ENCODE measurements at places on chromosomes 6 and 20.

DNA sequence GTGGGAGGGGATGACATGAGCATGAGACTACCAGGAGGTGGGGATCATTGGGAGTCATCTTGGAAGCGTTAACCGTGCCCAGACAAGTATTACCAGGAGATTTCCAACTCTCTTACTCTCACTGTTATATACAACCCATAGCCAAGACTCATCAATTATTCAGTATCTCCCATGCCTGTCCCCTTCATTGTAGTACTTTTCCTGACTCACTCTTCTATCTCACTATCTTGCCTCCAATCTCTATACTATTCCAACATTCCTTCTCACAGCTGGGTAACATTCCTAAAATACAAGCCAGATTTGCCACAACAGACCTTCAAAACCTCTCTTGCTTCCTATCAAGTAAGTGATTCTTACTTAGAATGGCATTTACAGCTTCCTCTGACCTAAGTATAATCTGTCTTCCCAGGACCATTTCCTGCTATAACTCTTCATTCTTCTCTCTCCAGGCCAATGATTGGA is 226.3 kb upstream of the SMLR1 start:
- DNase-seq, result no peak

DNA sequence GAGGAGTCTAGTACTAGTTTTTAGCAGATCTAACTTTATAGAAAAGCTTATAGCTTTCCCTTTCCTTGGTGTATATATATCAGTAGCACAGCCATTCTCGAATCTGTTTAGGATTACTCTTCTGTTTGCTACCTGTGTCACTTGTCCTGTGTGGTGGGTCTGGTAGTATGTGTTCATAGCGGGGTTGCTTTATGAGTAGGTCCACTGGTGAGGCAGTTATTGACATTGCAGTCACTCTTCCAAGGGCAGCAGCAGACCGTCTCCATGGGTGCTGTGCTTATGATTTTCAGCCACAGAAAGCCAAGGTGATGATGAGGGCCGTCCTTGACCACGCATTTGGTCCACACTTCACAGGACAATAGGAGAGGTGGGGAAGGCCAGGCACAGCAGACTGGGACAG is 171.5 kb downstream of the CDKAL1 start:
- DNase-seq, result no peak

DNA sequence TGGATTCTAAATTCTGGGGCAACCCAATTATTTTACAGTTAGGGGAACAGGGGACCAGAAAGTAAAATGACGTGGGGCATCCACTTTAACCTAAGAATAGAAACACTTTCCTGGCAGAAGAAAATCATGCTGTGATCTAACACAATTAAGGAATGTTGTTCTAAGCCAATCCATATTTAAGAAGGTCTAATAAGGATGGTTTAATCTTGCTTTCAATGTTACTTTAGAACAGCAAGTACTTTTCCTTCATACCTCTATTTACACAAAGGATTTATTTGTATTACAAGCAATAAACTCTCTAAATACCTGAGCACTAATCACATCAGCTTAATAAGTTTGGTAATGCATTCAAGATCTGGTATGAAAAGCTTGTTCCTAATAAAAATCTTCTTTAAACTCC is 32.4 kb downstream of the SLC2A12 start:
- no peak for DNase-seq

DNA sequence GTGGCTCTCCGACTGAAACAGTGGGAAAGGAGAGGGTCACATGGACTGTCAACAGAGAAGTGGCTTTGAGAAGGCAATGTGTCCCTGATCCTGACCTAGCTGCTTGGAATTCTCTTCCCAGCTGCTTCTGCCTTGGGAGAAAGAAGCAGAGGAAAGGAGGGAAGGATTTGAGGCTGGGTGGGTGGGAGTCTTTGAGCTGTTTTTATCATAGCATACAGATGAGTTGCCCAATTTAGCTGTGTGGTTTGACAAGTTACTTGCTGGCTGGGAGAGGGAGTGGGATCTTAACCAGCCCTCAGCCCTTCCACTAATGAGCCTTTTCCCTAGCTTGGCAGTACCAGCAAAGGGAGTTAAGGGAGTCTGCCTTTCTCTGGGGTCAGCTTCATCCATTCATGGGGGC is 51.1 kb upstream of the MYL9 start:
- no peak for DNase-seq

DNA sequence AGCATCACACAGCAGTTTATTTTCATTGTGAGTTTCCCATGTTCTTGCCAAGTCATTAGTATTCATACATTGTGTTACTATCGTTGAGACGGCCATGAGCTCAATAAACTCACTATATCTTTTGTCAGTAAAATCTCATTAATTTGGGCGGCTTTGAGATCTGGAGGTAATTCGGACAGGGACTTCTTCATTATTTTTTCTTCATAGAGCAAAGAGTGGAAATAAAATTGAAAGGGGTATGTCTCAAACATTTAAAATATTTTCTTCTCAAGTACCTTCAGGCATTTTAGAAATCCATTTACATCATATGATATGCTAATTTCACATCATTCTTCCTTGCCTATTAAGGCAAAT is 14.6 kb downstream of the NOX3 start:
- no peak for DNase-seq

DNA sequence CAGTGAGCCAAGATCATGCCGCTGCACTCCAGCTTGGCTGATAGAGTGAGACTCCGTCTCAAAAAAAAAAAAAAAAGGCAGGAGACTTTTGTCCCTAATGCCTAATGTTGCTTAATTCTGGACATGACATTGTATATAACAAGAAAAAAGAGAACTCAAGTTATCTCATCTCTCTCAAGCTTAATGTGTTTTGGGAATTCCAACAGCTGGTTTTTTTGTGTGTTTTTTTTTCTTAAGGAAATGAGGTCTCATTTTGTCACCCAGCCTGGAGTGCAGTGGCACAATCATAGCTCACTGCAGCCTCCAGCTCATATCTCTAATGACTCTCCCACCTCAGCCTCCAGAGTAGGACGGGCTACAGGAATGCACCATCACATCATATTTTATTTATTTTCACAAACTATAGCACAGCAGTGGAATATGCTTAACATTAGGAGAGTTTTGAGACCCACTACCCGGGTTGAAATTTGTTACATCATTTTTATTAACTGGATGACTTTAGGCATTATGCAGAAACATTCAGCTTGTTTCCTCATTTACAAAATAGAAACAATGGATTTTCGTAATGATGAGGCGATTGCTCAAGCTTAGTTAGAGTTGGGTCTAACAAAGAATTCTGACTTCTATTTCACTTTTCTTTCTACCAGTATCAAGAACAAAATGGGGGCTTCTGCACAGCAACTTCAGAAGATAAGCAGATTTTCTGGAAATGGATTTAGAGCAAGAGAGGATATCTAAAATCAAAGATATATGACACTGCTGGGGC is 104.1 kb upstream of the BTN3A2 start:
- no peak for DNase-seq

- DNase-seq, result no peak
These were observed 756.4 kb upstream of the MMS22L start for GRCh38 chr6:98039443-98039842.

DNA sequence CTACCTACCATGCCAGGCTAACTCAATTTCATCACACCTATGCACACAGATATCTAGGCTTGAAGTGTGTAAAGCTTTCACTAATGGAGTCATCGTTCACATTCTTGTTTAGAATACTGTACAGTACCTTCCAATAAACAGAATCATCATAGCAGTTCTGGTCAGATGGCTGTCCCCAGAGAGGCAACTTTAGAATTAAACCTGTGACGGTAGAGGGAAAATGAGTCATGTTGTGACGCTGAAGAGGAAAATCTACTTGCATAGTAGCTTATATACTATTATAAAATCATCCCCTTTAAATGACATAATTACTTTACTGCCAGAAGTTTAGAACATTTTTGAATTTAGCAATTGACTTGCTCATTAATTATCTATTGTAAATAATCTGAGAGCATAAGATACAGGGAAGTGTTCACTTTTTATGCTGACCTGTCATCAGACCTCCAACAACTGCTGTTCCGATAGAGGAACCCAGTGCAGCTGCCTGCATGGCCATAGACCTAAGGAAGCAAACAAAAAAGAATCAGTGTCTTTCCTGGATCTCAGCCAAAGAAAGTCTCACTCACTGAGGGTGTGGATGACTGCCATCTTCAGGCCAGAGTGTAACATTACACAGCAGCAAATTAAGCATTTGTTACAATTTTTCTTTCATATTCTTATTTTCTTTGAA is 29.8 kb downstream of the RHAG start:
- DNase-seq, result no peak

GRCh38 chr20:25309395-25310267 is 61.7 kb downstream of the PYGB start:
- DNase-seq, result no peak

DNA sequence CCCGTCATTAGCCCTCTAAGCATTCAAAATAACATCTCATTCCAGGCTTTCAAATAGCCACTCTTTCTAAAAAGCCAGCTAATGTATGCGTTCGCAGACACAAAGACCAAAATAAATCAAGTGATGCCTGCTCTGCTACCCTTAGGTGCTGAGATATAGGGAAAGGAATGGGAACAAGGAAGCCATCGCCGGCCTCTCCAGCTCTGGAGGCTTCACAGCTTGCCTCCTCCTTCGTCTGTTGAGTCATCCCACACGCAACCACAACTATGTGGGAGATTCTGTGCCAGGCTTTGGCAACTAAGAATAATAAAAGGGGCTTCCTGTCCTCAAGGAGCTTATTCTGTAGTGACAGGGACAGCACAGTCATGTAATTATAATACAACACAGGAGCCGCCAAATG is 27.3 kb upstream of the SLC22A23 start:
- no peak for DNase-seq

DNA sequence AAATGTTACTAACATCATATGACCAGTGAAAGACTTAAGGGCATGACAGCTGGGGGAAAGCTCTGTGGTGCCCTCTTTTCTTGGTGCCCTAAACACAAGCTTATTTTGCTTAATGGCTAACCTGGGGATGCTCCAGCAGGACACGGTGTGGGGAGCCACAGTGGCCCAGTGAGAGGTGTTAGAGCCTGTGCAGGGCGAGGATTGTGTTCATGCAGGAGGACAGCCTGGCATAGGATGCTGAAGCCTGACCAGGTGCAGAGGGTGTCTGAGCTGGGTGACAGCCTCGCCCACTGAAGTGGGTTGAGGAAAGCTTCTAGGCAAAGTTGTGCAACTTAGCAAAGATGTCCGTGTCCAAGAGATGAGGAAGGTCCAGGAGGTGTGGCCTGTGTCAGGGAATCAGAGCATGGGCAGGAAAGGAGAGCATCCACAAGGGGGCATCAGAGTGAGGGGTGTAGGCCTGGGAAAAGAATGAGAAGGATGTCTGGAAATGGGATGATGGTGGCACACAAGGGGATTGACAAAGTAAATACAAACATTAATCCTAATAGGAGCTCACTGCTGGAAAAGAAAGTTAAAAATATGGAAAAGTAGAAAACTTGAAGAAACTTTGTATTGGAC is 33.9 kb downstream of the SLC17A4 start:
- peak; percentile 2 for DNase-seq

- no peak for DNase-seq
These were observed 68.2 kb downstream of the IRAK1BP1 start for GRCh38 chr6:78935553-78935952.
